ENCODE measurements at places on chromosomes 6 and 20.

DNA sequence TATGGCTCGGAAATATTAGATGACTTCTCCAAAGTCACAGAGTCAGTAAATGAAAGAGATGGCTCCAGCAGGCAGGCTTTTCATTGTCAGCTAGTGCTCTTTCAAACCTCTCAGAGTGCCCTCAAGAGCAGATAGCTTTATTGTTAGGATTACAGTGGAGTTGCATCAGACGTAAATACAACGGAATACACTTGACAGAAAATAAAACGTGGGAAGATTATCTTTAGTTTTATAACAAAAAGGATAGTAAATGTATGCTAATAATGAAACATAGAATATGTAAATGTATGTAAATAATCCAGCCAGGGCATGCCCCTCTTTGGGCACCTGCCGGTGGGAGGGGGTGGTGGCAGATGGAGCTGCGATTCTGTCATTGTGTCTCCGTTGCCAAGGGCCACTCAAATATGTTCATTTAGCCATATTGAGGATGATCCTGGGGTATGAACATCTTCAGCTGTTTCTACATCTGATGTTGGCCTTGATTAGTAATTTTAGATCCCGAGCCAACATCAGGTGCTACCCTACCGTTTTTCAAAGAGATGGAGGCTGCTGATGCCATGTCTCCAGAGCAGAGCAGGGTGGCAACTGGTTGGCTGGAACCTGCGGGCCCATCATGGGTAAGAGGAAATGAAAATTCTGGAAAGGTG, 358.3 kb upstream of the SULF2 start:
- DNase-seq = no peak

DNA sequence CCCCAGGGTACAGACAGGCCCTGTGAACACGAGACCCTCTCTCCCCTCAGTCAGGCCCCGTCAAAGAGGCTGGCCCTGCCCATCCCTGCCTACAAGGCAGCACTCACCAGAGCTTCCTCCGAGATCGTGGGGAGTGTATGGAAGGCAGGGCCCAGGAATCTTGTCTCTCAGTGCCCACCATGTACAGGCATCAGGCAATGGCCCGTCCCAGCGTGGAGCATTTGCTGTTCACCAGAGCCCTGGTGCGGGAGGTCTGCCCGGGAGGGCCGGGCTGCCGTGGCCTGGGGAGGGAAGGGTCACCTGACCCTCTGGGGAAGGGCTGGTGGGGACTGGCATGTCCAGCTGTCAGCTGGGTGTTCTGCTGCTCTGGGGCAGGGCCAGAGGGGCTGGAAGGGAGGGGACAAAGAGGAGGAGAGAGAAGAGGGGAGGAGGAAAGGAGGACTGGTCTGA, at the start of gene IP6K3:
Gene IP6K3, minus strand, starts transcription at position 255 of the 450 bp plus-strand sequence. CDS start 11,429 bp downstream, outside the sequence.
- DNase-seq = peak; percentile 59

DNA sequence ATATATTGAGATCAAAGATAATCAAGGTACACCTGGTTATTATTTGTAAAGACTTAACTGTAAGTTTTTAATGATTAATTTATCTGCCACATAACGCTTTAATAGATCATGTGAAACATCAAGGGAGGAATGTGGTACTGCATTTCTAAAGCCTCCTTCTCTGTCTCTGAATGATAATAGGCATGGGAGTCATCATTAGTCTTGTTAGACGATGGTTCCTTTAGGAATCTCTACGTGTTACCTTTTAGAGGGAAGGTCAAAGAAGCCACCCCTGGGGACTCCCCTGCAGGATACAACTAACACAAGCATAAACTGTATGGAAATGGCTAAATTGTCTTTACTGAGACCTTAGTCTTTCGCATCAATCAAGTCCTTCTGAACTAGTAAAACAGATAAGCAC, 173.6 kb upstream of the MCHR2 start:
- no peak for DNase-seq

- no peak for DNase-seq
These were observed 63.0 kb upstream of the KIF25 start for GRCh38 chr6:167934426-167934864.

GRCh38 chr6:125014661-125014957, 52.4 kb downstream of the RNF217 start:
- no peak for DNase-seq

GRCh38 chr20:19903168-19903811, 113.9 kb upstream of the NAA20 start:
- no peak for DNase-seq

DNA sequence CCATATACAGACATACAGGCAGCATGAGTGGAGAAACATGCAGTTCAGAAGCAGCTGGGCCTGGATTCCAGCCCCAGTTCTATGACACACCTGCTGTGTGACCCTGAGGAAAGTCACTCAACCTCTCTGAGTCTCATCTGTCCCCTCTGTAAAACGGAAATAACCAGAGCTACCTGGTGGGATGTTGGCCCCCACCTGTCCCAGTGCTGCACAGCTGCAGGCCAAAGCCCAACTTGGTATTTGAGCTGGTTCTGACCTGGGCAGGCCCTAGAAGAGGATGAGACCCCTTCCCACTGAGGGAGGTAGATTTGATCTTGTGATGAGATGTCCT, 55.5 kb downstream of the PPP1R16B start:
- DNase-seq = no peak

- no peak for DNase-seq
These were observed 109.7 kb downstream of the DST start for GRCh38 chr6:56532766-56533551.

GRCh38 chr20:36173451-36173933, 19.0 kb downstream of the EPB41L1 start:
- DNase-seq = peak; percentile 94

DNA sequence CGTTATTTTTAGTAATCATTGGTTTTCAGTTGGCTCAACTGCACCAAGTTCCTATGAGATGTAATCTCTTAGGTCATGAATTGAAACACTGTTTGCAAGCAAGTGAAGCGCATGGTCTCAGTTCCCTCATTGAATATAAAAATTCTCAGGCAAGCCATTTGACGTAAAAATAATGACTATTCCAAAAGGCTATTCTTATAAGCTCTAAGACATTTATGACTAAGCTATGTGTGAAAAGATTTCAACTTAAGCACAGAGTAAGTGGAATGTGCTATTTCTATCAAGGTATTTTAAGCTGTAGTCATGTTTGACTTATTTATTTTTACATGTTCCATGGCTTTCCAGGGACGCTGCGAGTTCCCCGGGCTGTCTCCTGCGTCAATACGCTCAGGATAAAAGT, 248.5 kb downstream of the THBS2 start:
- no peak for DNase-seq

DNA sequence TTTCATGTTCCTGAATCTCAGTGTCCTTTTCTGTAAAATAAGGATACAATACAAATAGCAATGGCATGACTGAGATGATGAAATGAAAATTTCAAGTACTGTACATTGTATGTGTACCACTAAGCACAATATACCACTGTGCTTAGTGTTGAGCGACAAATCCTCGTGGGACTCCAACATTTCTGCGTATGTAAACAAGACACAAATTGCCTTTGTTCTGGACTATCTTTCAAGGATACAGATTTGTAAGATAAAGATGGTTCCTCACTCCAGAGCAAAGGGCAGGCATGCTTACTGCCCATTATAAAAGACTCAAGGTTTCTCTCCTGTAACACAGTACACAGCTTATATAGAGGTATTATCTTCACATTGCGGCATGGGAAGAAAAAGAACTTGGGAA, 6.0 kb downstream of the RARS2 start:
- no peak for DNase-seq

DNA sequence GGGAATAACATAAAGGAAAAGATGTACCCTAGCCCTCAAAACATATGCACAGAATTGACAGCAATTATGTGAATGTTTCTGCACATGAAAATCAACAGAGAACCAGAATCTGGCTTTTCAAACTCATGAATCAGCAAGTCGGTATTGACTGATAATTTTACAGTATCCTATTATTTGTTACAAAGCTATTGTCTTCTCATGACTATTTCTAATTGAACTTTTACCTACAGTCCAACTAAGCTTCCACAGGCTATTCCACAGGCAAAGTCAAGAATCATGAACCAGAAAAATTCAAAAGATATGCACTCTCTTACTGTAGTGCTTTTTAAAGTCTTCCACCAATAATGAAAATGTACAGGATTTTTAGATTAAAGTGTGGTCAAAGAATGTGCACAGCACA, 49.1 kb upstream of the DST start:
- no peak for DNase-seq

DNA sequence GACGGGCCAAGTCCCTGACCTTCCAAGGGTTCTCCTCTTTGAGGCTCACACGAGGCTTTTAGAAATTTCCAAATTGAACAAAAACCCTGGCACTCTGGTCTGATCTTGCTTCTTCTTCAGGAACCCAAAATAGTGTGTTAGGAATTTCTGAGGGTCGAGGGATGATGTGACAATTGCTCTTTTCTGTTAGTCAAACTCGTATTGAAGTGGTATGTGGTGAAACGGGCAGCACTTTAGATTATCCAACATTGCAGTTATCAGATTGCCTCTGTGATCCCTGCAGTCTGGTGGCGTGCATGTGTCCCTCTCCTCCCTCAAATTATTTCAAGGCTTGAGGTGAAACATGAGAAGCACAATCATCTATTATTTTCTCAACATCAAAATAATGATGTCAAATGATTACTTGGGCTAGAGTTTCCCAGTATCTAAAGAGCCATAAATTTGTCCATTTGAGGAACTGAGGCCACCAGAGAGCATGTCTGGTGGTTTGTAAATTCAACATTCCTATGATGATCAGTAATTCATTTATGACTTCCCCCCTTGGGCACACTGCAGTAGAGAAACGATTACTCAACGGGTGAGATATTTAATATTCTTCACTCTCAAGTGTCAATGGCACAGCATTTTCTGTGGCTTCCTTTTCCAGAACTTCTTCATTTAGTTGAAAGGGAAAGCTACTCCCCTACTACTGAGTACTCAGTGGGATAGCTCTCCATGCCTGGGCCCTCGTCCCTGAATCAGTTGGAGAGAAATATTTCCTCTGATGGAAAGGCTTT, 308.6 kb upstream of the MAP3K7 start:
- no peak for DNase-seq

GRCh38 chr6:149014631-149015534, 268.1 kb downstream of the UST start:
- DNase-seq = no peak

GRCh38 chr6:129635396-129636130, 74.4 kb downstream of the ARHGAP18 start:
- DNase-seq = no peak

DNA sequence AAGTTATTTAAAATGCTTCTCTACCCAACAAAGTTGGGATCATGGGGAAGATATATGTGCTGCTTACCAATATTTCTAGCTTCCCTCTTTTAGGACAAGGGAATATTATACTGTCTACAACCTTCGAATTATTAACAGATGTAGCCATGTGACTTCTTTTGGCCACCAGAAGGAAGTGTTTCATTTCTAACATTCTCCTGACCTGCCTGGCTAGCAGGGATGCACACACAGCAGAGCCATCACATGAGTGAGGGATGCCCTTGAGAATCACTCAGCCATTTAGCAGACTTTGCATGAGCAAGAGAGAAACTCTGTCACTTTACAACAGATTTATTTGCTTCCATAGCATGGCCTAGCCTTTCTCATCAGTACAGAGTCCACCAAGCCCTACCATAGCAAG, 230.7 kb upstream of the MARCKS start:
- no peak for DNase-seq

DNA sequence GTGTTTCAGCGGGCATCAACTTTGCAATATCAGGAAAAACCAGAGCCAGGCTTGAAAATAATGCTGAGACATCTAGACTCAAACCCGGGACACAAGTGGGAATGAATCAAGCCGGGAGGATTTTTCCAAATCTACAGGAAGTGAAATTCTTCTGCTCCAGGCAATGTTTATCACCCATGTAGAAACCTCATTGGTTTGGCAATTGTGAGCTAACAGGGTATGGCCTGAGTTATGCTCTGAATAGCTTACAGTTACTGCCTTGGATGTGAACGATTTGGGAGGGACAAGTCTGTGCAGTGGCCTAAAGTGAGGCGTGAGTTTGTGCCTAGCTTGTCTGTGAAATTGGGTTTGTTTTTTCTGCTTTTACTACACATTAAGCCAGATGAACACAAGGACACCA, 87.4 kb downstream of the PCSK2 start:
- no peak for DNase-seq

GRCh38 chr20:53749499-53749898, 155.9 kb upstream of the ZNF217 start:
- no peak for DNase-seq

- no peak for DNase-seq
These were observed 62.4 kb upstream of the MRPS10 start for GRCh38 chr6:42279966-42280629.

DNA sequence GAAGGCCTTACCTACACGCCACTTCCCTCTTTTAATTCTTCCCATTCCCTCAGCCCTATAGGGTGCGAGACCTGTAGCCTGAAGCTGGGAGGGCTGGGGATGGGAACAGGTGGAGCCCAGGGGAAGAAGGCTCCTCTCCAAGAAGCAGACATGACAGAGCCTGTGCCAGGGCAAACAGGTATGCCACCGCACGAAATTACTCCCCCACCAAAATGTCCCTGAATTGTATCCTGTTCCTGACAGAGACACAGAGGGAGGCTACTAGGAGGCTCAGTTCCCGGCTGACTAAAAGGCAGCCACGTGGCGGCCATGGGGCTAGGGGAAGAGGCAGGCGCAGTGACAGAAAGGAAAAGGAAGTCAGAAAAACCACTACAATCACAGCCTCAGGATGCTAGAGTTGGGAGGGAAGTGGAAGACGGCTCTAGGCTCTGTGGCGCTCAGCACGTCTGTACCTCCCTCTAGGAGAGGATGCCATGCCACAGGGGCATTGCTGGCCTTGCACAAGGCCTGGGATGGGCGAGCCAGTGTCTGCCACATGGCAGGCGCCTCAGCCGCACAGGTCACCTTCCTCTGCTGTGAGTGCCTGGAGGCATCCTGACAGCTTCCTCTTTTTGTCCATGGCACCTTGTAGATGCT, 27.7 kb downstream of the TFEB start:
- no peak for DNase-seq

GRCh38 chr6:154482858-154483257, 27.6 kb downstream of the CNKSR3 start:
- DNase-seq = no peak

DNA sequence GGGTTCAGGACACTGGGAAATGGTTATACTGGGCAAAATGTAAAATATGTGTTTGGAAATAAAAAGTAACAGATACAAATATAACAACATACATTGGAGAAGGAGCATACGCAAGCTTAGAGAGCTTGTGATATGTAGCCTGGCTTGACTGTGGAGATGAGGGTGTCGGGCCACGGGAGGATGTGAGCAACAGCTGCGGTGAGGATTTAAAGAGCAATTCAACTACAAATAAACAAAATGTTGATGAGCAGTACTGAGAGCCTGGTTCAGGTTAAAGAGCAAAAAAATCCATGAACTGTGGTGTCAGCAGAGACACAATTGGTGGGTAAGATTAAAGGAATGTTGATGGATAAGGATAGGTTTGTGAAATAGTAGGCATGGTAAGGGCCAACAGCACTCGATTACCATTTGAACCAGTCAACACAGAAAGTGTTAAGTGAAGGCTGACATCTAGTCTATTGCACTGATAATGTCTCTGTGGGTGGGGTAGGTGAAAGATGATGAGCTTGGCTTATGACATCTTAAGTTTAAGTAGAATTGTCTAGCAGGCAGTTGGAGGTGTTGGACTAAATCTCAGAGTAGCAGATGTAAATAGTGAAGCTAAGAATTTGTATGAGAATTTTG, 723.2 kb downstream of the EPM2A start:
- no peak for DNase-seq

- DNase-seq = no peak
These were observed 87.9 kb upstream of the RBM24 start for GRCh38 chr6:17193106-17193775.

Measured in neural progenitor cell (in vitro differentiated cells).